ENCODE measurements at places on chromosomes 3 and 15.

GRCh38 chr3:149705416-149705815 is 46.9 kb downstream of the COMMD2 start:
- DNase-seq = no peak

DNA sequence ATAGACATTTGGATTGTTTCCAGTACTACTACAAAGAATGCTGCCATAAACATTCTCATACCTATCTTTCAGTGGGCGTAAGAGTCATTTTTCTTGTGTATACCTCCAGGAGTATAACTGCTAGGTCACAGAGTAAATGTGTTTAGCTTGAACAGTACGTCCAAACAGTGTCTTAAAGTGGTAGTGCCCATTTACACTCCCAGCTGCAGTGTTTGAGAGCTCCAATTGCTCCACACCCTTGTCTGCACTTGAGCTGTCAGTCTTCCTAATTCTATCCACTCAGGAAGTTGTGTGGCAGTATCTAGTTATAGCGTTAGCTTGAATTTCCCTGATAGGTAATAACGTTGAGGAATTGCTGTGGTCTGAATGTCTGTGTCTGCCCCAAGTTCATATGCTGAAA is 404.7 kb upstream of the PPP2R3A start:
- DNase-seq = no peak

- DNase-seq = no peak
These were observed 97.6 kb downstream of the FRMD4B start for GRCh38 chr3:69288161-69288895.

DNA sequence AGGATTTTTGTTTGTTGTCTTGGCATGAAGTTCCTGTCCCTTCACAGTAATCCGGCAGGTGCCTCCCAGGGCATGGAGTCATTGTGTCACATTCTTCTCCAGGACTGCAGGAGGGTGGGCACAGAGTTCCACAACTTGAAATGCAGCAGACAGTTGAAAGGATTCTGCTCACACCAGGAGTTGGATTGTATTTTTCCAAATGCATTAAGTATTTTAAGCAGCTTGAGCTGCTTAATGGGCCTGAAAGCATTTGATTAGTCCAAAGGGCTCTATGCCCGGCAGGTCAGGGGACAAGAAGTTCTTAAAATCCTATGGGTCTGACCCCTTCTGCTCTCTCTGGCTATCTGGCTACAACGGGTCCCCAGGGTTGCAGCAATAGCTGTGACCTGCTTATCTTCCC is 92.9 kb downstream of the APBA2 start:
- DNase-seq = no peak

DNA sequence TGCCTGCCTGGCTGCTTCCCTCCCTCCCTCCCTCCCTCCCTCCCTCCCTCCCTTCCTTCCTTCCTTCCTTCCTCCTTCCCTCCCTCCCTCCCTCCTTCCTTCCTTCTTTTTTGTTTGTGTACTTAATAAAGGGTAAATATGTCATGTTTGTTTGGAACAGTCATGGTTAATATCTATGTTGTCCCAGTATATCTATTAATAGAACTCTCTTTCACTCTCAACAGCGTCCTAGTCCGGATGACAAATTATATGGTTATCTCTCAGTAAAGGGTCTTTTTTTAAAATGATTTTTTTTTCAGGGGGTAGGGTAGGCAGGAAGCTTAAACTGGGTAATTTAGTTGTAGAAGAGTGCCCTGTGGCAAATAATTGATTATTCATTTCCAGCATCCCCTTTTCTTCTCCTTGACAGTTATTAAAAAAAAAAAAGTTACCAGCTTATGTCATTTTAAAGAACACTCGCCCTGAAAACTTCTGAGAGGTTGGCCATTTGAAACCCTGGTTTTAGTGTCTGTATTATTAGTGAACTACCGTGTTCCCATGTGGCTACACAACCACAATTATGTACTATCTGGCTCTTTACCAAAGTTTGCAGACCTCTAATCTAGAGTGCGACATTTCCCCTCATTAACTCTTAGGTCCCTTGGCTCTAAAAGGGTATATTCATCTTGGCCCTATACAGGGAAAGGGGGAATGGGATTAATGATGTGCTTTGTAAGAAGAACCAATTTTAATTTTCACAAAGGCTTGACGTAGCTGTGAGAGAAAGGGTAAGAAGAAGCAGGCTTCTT is 13.7 kb downstream of the TAGLN3 start:
- DNase-seq = no peak
